CD4-positive, alpha-beta T cell treated with Interleukin-2 at 100 ng/mL for 4 hours (primary cell): ENCODE measurements at places on chromosomes 1 and 21.

DNA sequence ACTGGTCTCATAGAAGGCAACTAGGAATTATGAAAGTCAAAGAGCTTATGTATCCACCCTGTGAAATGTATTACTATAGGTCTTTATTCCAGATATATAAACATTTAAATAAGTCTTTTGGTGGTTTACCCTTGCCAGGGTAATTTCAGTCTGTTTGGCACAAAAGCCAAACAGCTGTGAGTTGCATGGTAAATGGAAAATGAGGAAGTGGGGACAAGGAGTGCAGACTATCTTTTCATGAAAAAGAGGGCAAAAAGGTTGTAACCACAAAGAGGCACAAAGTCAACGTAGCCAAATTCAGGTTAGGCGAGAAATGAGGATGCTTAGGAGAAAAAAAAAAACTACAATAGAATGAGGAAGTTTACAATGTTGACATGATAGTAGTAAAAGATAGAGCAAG, 492.3 kb upstream of the PRMT6 start:
- DNase-seq: no peak

GRCh38 chr1:234730770-234731568, 121.0 kb upstream of the IRF2BP2 start:
- peak; percentile 75 for DNase-seq

DNA sequence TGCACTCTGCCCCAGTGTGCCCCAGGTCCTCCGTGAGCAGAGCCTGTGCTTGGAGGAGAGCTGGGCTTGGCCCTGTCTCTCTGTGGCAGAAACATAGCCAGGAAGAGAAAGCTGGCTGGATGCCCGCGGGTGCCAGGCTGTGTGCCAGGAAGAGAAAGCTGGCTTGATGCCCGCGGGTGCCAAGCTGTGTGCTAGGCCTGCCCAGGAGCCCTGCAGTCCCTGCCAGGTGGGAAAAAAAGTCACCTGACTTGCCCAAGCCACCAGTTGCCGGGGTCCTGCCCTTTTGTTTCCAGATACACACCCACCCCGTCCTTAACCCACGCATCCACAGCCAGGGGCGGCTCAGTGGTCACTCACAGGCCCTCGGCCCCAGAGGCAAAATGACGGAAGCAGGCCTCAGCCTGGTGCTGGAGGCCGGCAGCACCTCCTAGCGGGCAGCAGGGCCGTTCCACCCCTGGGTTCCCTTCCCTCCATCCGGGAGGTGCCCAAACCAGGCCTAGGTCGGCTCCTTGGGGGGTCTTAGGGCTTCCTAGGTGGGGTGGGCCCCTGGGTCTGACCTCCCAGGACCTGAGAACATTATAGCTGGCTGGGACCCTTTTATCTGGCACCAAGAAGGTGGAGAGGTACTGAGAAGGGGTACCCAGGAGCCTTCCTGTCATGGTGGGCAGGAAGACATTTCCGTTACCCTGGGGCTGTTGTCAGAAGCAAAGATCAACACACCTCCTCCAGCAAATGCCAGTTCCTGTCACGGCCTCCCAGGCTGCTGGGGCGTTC, 9.1 kb downstream of the ITGB2 start:
- peak; percentile 58 for DNase-seq

DNA sequence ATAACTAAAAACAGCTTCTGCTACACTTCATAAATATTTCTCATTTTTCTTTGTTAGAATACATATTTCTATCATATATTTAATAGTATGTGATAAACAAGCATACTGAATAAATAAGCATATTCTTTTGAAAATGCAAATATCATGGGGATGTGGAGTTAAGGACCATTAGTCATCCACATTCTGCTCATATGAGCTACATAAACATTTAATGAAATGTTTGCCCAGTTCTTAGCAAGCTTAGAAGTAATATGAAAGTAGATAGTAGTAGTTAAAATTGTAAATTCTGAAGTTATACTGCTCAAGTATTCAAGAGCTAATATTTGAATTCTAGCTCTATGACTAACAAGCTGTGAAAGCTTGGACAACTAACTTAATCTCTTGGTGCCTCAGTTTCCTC, 10.1 kb upstream of the GORAB start:
- no peak for DNase-seq

GRCh38 chr1:198638441-198638840, 399 bp upstream of the PTPRC start:
- DNase-seq: no peak

DNA sequence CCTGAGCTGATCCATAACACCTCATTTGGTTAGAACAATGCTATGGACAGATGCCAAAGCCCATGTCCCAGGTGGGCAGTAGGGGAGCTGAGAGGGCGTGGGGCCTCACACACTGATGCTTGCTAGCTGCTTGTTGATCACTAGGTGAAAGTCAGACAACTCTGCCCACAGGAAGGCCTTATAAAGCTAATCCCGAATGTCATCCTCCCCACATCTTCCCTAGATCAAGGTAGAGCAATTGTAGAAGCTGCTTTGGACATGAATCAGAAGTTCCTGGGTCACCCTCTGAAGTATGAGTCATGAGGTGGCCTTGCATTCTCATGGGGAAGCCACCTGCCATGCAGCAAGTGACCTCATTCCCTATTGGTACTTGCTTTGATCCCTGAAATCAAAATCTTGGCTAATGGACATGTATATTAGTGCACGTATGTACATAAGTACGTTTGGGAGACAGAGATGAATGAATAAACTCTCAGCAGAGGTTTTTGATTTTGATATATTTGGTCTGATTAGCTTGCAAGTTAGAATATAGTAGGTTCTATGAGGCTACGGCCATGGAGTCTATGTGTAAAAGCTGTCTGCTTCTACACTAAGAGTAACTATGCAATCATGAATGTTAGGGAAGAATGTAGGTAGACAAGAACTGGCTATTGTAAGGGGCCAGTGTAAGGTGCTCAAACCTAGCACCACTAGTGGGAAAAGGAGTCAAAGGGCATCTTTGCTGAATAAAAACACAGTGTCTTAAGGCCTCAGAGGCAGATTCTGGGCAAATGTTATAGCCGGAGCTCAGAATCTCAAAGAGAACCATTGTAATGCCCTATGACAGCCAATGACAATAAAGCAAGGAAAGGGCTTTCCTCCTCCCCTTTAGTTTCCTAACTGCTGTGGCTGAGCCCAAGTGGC, 52.6 kb downstream of the ABCA4 start:
- DNase-seq: no peak

- no peak for DNase-seq
These were observed 9.3 kb downstream of the CD58 start for GRCh38 chr1:116561563-116561962.

- no peak for DNase-seq
These were observed 3.4 kb upstream of the BCL2L15 start for GRCh38 chr1:113890816-113891215.

DNA sequence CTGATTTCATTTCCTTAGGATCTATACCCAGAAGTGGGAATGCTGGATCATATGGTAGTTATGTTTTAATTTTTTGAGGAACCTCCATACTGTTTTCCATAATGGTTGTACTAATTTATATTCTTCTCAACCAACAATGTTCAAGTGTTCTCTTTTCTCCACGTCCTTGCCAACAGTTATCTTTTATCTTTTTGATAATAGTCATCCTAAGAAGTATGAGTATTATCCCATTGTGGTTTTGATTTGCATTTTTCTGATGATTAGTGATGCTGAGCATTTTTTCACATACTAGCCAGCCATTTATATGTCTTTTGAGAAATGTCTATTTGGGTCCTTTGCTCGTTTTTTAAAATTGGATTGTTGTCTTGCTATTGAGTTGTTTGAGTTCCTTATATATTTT, 38.5 kb downstream of the ABCD3 start:
- DNase-seq: no peak

DNA sequence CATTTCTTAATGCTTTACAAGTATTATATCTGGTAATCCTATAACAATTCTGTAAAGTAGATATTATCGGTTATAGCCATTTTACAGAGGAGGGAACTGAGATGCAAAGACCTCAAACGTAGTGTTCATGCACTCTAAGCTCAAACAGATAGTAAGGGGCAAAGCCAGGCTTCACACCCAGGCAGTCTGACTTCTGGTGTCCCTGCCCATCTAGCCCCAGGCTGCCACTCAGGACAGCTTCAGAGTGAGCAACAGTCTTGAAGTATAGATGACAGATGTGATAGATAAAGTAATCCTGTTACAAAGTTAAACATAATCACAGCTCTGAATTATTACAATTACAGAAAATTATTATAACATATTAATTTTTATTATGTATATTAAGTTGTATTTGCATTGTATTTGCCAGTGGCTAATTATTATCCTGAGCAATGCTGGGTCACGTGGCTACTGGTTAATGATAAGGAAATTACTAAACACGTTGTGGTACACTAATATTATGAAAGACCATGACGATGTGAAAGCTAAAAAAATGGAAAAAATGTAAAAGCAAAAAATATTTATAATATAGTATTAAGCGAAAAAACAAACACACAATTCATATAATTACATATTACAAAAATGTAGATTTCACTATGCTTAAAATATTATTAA, 6.1 kb upstream of the TRAF3IP3 start:
- peak; percentile 20 for DNase-seq

DNA sequence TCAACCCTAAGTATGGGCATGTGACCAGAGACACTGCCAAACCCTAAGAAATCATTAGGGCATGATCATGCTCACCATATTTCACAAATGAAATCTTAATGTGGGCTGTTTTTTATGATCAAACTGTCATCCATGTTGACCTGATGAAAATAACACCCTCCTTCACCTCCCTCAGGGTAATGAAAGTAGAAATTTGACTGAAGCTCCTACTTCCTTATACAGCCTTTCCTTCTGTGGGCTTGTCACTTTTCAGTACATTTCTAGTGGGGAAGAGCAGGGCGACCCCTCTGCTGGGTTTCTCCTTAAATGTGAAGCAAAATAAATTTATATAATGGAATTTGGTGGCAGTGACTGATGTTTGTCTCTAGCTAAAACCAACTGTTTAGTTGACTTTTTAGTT, 25.9 kb downstream of the IVNS1ABP start:
- DNase-seq: no peak

- no peak for DNase-seq
These were observed 61.8 kb downstream of the PLPP3 start for GRCh38 chr1:56517404-56518130.

GRCh38 chr1:150168960-150169601, 19.4 kb downstream of the PLEKHO1 start:
- DNase-seq: peak; percentile 55

DNA sequence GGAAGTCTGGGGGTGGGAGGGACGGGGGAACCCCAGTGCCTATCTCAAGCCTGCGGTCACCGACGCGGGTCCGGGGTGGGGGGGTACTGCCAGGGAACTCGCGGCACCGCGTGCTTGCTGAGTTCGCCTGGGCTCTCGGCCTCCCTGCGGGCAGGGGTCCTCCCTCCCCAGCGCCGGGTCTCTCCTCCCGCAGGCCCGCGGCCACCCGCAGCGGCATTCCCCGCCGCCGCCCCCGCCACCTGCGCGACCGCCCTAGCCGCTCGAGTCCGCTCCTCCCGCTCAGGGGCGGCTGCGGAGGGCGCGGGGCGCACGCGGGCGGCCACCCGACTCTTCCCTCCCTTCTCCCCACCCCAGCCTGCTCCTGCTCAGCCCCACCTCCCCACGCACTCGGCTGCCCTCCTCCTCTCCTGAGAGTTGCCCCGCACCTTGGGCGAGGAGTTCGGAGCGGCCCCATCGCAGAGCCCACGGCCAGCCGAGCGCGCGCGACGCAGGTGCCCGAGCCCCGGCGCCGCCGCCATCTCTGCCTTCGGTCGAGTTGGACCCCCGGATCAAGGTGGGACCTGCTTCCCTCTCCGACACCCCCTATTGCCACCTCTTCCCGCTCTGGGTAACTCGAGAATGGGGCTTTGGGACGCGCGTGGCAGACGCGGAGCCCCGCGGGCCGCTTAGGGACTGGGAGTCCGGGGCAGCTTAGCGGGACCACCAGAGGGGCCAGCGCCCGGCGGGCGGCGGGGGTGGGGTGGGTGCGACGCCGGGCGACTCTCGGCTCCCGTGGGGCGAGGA, 105.0 kb downstream of the LEPR start:
- no peak for DNase-seq

- no peak for DNase-seq
These were observed 53.6 kb downstream of the PEX14 start for GRCh38 chr1:10528066-10529014.

- DNase-seq: no peak
These were observed at the start of gene CHI3L1 for GRCh38 chr1:203186446-203187303. TSS of gene CHI3L1 (minus strand) at chr1:203186704. CDS start at chr1:203186623, 81 bp downstream.

- DNase-seq: no peak
These were observed 25.0 kb downstream of the TMPRSS2 start for GRCh38 chr21:41482980-41483379.

GRCh38 chr1:152111515-152111968, 3.7 kb downstream of the TCHH start:
- no peak for DNase-seq

DNA sequence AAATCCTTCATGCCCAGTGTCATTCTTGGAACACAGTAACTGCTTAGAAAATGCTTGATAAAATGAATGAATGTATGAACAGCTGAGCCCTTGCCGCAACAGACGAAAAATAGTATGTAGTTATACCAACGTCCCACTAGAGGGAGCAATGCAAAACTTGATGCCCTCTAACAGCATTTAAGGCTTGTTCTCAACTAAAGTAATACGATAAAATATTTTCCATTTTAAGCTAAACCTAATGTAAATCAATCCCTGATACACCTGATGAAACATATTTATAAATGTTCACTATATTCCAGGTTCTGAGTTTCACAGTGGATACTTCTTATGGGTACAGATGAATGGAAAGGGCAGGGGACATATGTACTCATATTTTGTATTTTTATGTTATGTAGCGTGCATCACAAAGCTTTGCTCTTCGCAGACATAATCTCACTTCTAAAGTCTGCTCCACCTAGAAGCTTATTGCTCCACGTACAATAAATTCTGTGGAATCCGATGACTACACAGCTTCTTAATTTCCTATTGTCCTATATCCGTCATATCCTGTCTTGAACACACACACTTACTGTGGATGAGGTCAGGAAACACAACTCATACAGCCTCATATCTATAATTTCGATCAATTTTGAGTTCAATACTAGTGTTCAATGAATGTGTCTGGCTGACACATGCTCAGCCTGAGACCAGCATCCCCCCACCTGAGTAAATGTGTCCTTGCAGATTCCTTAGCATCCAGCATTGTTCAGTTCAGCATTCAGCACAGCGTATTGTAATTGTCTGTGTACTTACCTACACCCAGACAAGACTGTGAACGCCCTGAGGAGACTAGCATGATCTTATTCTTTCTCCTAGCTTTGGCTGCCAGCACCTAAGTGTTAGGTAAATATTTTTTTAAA, 4.4 kb upstream of the UTP25 start:
- DNase-seq: peak; percentile 66

GRCh38 chr21:38478782-38479181, 19.5 kb downstream of the ERG start:
- no peak for DNase-seq

DNA sequence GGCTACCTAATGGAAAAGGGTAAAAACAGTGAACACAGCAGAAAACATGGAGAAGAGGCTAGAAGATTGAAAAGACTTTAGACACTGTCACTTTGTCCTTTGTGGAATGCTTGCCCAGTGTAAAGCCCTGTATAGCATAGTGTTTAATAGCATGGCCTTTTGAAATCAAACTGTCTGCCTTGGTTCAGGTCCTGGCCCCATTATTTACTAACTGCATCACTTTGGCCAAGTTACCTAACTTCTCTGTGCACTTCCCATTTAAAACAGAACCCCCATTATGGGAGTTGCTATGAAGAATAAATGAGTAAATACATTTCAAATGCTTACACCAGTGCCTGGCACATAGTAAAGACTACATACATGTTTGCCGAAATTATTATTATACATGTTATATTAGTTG, 12.1 kb downstream of the PHC2 start:
- no peak for DNase-seq

GRCh38 chr1:202013603-202014002, 3.2 kb downstream of the ELF3 start:
- no peak for DNase-seq

- peak; percentile 95 for DNase-seq
These were observed at the start of gene WARS2 for GRCh38 chr1:119140177-119141019. TSS of gene WARS2 (minus strand) at chr1:119140653. CDS start at chr1:119140644, 9 bp downstream.
